COLO829 (cell line): ENCODE measurements at places on chromosomes 3 and 15.

GRCh38 chr15:80780416-80781221, 1.4 kb downstream of the CEMIP start:
- DNase-seq = no peak

GRCh38 chr3:4898454-4899313, 80.6 kb upstream of the BHLHE40 start:
- peak; percentile 21 for DNase-seq

DNA sequence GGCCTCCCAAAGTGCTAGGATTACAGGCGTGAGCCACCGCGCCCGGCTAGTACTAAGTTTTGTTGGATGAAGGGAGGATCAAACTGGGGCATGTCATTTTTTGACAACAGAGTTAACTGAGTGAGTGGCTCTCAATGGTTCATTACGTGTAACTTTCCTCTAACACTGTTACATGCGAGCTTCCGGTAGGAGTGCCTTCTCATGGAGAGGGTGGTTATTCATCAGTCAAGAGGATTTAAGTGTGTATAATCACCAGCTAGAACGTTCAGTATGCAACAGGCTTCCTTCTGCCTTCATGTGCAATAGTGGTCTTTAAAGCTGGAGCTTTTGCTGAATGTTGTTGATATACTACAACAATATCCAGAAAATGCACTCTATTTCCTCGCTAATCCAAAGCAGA, 19.1 kb upstream of the GOLGA8A start:
- DNase-seq = no peak

GRCh38 chr15:95326431-95327182, 1003.9 kb upstream of the NR2F2 start:
- no peak for DNase-seq

DNA sequence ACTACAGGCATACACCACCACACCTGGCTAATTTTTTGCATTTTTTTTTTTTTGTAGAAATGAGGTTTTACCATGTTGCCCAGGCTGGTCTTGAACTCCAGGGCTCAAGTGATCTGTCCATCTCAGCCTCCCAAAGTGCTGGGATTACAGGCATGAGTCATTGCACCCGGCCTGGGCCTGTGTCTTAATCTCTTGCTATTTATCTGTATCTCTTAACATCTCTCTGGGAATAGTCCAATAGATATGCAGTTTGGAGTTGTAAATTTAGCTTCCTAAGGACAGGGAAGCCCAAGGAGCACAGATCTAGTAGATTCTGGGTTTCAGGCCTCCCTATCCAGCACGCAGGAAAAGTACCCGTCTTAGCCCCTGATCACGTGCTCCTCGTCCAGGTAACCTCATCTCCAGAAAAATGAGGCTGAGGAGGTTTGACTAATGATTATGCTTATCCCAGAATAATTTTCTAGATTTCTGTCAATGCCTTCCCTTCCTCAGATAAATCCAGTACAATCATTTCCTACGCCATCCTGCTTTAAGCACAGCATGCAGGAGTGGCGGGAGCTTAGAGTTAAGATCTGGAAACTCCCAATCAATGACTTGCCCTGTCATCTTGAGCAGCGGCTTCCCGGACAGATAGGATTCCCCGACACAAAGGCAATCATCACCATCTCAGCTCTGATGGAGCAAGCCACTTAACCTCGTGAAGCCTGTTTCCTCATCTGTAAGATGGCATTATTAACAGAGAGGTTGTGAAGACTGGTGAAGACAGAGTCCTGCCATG, 12.3 kb upstream of the CTDSPL start:
- DNase-seq = no peak

DNA sequence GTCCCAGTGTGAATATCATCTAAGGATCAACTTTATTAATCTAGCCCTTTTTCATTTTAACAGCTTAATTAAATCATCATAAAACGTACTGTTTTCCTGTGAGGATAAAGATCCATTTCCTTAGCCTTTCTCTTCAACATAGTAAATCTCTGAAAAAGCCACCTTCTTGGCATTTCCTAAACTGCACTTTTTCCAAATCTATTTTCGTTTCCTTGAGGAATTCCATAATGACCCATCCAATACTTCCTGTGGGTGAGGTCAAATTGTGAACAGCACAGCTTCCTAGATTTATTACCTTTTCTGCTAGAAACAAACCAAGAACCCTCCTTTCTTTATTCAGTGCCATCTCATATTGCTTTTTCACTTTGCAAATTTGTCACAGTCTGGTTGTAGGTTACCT, 129.4 kb upstream of the CNTN4 start:
- no peak for DNase-seq

DNA sequence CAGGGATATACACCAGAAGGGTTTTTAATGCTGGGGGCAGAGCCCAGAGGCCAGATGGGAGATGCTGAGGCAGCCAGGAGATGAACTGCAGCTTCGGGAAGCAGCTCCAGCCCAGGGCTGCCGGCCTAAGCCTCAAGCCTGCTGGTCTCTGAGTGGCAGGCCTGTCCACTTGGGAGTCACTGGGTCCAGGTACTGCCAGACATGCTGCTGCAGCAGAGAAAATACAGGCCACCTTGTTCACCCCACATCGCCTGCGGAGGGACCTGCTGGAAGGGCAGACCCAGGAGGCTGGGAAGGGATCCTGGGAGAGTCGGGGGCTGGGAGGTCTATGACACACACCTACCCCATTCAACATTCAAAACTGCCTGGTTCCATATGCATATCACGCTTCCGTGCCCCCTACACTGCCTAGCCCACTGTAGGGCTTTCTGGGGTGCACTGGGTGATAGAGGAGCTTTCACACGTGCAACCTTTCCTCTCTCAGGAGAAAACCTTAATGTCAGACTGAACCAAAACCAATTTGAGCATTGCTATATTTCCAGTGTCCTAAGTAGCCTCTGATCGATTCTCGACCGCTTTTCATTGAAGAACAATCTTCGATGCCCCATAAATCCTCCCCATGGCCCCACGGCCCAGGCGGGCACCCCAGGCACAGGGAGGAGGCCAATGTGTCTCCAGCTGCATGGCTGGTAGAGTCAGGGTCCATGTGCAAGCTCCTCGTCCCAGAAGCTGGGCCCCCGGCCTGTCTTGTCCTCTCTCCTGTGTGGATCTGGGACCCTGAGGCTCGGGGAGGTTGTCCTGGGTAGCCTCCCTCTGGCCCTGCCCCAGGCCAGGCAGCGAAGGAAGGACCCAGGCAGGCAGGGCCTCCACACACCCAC, 147.4 kb downstream of the ATP10A start:
- DNase-seq = no peak

DNA sequence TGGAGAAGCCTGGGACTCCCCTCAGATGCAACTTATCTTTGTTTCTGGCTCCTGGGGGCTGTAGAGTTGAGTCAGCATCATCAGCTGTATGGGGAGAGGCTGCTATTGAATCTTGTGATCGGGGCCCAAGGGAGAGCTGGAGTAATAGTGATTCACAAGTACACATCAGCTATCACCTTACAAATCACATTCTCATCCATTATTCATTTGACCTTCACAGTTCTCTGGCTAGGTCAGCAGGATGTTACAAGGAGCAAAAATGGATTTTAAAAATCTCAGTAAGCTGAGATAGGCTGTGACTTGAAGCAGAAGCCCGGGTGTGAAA, 175.0 kb downstream of the OPA1 start:
- peak; percentile 60 for DNase-seq

DNA sequence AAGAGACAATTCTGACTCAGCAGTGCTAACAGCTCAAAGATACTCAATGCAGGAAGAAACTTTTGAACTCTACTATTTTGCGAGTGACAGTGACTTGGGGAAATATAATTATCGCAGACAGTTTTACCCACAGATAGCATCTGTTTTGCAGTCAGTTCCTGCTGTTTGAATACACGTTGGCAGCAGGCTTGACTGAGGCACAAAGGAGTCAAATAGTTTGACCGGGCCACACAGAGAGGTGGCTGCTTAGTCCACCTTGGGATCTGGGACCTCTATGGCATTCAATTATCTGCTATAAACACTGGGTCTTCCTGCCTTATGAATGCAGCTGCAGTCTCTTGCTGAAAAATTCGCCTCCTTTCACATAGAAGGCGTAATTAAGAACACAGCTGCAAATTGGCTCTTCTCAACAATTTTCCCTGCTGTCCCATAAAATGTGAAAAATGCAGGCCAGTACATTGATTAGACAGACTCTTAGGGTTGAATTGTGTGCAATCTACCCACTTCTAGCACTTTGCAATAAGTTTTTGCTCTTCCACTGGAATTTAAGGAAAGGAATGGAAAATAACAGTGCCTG, 56.5 kb downstream of the OTOL1 start:
- no peak for DNase-seq

DNA sequence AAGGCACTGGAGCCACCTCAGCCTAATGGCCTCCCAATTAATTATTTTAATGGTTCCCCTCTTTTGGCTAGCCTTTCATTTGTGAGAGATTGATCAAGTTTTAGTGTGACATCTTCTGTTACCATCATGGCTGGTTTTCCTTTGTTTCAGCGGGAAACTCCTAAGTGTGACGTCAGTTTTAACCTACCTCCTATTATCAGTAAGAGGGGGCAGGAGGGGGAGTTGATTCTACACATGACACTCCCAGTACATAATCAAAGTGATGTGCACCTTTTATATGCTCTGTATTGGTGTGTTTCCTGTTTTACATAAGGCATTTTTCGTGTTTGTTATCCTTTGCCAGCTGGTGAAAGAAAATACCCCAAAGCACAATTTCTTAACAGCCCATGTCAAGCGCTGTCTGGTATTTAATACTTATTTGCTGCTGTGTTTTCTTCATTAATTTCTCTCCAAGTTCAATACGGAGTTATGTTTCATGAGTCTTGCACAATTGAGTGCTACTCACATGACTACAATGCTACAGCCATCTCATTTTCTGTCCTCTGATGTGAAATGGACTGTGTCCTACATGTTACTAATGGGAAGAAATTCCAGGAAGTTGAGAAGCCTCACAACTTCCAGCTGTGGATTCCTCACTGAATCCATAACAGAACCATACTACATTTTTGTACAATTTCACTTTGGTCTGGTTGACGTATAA, 52.2 kb upstream of the POLR2M start:
- no peak for DNase-seq

DNA sequence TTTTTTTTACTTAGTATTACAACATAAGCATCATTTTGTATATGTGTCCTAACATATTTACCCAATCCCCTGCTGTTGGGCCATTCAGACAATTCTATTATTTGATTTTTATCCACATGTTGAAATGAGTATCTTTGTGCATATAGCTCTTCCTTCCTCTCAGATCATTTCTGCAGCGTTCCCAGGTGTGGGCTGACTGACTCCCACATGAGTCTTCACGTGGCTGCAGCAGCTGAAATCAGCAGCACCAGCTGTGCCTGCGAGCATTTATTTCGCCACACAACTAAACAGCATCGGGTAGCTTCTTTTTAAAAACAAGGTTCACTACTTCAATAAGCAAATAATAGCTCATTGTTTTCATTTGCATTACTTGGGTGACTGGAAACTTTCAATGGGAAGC, 44.5 kb upstream of the PDE8A start:
- peak; percentile 51 for DNase-seq

DNA sequence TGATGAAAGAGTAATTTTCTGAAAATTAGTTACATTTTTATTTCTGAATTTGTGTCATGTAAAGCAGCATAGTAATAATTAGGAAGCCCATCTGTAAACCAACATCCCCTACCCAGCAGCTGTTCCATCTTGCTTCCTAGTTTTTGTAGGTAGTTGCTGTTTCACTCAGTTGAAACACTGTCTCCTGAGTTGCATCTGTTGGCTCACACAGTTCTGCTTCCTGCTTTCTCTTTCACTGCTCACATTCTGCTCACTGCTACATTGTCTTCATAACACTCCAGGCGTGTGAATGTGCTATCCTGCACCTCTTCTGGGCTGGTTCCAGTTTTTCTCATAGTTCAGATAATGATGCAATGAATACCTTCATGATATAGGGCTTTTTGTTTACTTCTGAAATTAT, 123.4 kb downstream of the EPHB1 start:
- DNase-seq = no peak

GRCh38 chr3:37527361-37527760, 334.3 kb upstream of the CTDSPL start:
- peak; percentile 13 for DNase-seq
